ENCODE measurements at places on chromosomes 4 and X.

GRCh38 chrX:14309431-14309830, 219.9 kb upstream of the GLRA2 start:
- no peak for DNase-seq

GRCh38 chrX:136046295-136047015, 61.2 kb downstream of the SLC9A6 start:
- no peak for DNase-seq

- DNase-seq = peak; percentile 85
These were observed 8.1 kb upstream of the GSX2 start for GRCh38 chr4:54091637-54092404.

GRCh38 chr4:3306450-3306849, 13.6 kb downstream of the RGS12 start:
- DNase-seq = no peak

GRCh38 chrX:53711436-53711835, 24.9 kb upstream of the HUWE1 start:
- no peak for DNase-seq

- DNase-seq = peak; percentile 94
These were observed 28.5 kb downstream of the TBCK start for GRCh38 chr4:106287353-106287969.

DNA sequence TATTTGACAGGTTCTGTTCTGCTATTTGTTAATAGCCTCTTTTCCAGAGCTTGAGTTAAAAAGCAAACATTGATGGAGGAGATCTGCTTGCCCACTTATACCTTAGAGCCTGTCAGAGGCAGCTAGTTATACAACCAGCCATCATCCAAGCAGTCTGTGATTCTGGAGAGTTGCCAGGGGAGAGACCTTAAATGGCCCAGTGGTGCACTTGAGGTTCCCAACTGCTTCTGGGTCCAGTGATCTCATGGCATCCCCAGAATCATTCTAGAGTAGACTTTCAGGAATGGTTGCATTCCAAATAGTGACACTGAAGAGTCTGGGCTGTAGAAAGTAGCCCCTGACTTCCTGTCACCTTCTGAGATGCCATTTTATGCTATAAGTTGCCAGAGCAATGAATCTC, 160.7 kb downstream of the FHIP1A start:
- no peak for DNase-seq

GRCh38 chrX:143536176-143536575, 18.9 kb upstream of the SPANXN3 start:
- DNase-seq = no peak

DNA sequence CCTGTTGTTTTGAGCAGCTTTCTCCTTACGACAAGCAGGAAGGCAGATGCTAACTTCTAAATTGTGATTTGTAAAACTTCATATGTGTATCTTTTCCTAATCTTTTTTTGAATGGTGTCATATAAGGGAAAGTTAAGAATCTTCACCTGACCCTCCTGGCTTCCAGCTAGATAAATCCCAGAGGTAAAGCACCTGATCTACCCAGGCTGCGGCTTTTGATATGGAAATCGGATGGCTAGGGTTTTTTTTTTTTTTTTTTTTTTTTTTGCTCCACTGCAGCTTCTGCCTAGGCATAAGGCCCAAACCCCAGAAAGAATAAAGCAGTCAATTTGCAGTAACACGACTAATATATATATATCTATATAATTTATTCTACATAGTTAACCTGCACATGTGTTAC, 10.0 kb downstream of the MAB21L2 start:
- DNase-seq = no peak

All from mesenchymal stem cell (in vitro differentiated cells and primary cell).